ENCODE measurements at places on chromosomes 2 and 18.

GRCh38 chr2:187313831-187314230 is 134.2 kb downstream of the CALCRL start:
- no peak for DNase-seq

GRCh38 chr2:96287273-96287856 is 18.0 kb downstream of the SNRNP200 start:
- no peak for DNase-seq

- DNase-seq, result no peak
Measured at GRCh38 chr2:48414980-48415835, 114.7 kb upstream of the STON1 start.

- DNase-seq, result no peak
Measured at GRCh38 chr2:8196316-8196715, 485.5 kb upstream of the ID2 start.

DNA sequence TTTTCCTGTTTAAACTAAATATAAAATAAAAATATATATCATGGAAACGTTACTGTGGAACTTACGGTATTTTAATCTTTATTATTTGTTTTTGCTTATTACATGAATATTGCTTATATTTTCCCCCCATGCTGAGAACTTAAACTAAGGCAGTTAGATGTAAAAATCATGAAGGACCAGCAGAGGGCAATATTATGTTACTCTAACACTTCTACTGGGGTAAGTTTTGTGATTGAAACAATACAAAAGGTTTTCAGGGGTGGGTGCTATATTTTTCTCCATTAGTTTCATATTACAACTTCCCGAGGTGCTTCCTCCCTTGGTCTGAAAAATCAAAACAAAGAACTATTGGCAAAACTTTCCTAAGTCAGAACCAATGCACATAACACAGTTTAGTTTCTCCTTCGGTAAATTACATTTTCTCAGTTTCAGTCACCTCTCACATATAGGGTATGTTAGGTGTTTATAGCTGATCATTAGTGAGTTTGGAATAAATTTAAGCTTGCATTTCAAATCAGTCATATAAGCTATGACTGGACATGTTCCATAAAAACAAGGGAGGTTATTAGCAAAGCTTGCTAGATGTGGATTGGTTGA is 54.8 kb downstream of the ZNF407 start:
- no peak for DNase-seq

- DNase-seq, result no peak
Measured at GRCh38 chr2:42675815-42676214, 88.1 kb downstream of the OXER1 start.

DNA sequence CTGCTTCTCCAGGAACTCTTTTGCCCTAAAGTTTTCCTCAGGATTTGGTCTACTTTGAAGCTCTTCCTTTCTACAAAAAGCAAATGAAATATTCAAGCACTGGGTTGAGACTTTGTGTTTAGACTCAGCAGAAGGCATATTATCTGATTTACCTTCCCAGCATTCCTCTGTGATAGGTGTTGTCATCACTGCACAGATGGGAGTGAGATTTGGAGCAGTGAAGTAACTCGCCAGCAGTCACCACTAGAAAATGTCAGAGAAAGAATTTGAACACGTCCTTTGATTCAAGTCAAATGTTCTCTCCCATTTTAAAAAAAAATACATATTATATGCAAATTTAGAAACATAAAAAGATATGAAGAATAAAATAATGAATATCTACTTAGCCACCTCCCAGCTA is 112.2 kb downstream of the DNAH6 start:
- no peak for DNase-seq

- no peak for DNase-seq
Measured at GRCh38 chr2:137261881-137262585, 496.7 kb downstream of the THSD7B start.

- DNase-seq, result peak; percentile 94
Measured at GRCh38 chr18:57434536-57435494, at the start of gene ONECUT2. ONECUT2 (plus strand) TSS chr18:57435374; CDS start chr18:57435717, 343 bp downstream.

- DNase-seq, result no peak
Measured at GRCh38 chr2:18883616-18884456, 294.5 kb upstream of the NT5C1B start.

DNA sequence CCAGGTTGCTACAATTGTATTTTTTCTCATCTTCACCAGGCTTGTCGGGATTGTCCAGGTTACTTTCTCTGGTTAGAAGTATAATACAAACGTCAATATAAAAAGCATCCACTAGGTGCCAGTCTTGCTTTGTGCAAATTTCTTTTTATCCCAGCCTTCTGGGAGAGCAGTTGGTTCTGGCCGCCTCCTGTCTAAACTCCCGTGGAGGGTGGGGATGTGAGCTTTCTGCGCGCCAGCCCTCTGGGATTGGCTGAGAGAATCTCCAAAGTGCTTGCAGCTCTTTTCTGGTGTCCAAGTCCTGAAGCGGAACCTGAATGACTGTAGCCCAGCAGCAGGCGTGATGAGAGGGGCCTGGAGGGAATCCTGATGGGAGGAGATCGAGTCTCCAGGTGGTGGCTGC is 22.4 kb upstream of the TOGARAM2 start:
- DNase-seq, result peak; percentile 73

DNA sequence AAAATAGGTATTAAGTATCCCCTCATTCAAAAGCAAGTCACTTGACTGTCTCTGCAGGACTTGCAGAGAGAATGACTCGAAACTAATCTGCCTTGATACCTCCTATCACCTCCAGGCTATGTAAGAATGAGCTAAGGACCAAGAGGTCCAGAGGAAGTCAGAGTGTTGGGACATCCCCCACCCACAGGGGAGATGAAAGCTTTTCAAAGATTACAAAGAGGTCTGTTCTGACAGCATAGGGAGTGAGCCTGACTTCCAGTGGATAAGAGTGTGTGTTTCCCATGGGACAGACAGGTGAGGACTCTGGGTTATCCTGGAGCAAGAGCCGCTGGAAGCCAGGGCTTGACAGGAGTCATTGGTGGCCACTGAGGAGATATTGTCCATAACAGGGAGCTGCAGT is 85.0 kb upstream of the TACR1 start:
- no peak for DNase-seq

DNA sequence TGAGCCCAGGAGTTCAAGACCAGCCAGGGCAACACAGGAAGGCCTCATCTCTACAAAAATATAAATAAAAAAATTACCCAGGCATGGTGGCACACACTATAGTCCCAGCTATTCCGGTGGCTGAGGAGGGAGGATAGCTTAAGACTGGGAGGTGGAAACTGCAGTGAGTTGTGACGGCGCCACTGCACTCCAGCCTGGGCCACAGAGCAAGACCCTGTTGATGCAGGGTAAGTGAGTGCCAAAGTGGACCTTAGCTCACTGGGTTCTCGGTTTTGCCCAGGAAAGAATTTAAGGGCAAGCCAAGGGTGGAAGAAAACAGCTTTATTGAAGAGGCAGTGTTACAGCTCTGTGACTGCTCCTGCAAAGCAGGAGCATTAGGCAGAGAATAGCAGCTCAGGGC is 6.9 kb upstream of the ERICH2 start:
- no peak for DNase-seq

GRCh38 chr18:55830544-55830943 is 242.6 kb upstream of the TCF4 start:
- DNase-seq, result no peak

GRCh38 chr2:134540990-134541389 is 177.8 kb downstream of the TMEM163 start:
- no peak for DNase-seq

GRCh38 chr2:27901234-27901633 is 10.7 kb downstream of the BABAM2 start:
- no peak for DNase-seq

DNA sequence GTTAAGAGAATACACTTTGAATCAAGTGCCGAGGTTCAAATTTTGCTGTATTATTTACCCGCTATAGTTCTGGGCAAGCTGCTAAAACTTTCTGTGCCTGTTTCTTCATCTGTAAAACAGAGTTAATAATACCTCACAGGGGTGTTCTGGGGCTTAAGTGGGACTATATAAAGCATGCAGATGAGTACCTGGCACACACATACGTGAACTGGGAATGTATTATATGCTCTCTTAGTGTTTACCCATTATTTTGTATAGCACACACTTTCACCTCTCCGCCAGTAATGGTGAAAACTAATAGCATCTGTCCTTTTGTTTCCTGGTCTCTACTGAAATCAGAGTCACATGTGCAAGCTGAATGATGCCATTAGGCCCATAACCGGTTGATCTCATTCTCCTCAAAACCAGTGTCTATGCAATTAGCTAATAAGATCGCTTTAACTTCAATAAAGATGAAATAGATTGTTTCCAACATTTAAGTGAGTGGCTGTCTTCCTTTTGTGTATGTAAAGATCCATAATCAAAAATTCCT is 3.8 kb upstream of the CDKL4 start:
- no peak for DNase-seq

GRCh38 chr2:112181571-112182290 is 43.5 kb downstream of the FBLN7 start:
- DNase-seq, result peak; percentile 12

DNA sequence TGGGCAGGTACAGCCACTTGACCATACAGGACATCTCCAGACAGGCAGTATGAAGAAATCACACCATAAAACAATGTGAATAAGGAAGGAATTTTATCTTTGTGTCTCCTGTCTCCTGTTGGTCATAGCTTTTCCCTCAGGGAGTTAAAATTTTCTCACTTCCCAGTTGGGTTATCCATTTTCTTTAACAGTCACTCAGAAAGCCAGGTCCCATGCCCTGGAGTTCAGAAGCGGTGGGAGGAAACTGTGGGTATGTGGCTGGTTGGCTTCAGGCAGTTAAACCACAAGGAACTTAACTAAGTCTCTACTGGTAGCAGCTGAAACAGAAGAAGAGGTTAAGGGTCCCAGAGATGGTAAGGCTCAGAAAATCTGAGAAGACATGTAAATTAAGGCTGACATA is 6.5 kb upstream of the SMAD2 start:
- no peak for DNase-seq

DNA sequence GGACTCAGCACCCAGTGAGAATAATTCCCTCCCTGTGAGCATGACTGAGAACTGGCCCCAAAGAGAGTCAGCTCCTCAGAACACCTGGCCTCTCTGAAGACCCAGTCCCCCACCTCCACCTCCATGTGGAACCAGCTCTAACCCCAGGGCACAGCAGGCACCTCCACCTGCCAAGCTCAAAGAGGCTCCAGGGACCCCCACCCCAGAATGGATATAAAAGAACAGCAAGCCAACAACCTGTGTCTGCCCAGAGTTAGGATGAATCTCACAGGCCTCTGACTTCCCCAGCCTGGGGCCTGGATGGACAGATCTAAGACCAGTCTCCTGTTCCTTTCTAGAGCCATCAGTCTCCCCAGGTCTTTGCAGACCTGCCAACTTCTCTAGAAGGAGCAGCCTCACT is 498.5 kb downstream of the EIPR1 start:
- no peak for DNase-seq

- no peak for DNase-seq
Measured at GRCh38 chr2:113255140-113256070, 23.3 kb downstream of the PAX8 start.

DNA sequence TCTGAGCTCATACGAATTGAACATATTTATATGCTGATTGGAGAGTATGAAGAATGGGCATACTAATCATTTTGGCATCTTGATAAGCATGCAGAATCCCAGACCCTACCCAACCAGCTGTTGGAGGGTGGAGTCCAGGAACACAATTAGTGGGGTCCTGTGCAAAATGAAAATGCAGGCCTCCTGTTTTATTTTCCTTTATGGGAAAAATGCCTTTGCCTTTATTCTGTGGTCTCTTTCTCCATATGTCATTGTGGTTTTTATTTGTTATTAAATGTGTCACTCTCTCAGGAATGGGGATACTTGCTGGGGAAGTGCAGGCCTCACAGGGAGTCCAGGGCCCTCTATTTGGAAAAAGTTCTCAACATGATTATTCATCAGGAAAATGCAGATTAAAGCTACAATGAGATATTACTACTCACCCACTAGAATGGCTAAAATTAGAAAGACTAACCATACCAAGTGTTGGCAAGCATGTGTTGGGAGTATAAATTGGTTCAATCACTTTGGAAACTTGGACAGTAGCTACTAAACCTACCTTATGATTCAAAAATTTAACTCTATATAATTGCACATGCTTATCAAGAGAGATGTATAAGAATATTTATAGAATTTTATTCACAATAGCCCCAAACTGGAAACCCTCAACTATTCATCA is 223.1 kb upstream of the FBXO11 start:
- DNase-seq, result no peak

DNA sequence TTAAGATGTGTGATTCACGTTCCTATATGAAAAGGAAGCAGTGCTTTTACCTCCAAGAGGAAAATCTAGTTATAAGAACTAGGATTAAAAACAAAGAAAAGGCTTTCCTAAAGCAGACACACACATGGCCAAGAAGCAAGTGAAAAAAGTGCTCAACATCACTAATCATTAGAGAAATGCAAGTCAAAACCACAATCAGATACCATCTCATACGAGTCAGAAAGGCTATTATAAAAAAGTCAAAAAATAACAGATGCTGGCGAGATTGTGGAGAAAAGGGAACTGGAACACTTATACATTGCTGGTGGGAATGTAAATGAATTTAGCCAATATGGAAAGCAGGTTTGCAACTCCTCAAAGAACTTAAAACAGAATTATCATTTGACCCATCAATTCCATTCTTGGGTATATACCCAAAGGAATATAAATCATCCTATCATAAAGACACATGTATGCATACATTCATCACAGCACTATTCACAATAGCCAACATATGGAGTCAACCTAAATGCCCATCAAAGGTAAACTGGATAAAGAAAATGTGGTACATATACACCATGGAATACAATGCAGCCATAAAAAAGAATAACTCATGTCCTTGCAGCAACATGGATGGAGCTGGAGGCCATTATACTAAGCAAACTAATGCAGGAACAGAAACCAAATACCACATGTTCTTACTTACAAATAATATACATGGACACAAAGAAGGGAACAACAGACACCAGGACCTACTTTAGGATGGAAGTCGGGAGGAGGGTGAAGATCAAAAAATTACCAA is 285.3 kb downstream of the RAD51AP2 start:
- DNase-seq, result no peak

DNA sequence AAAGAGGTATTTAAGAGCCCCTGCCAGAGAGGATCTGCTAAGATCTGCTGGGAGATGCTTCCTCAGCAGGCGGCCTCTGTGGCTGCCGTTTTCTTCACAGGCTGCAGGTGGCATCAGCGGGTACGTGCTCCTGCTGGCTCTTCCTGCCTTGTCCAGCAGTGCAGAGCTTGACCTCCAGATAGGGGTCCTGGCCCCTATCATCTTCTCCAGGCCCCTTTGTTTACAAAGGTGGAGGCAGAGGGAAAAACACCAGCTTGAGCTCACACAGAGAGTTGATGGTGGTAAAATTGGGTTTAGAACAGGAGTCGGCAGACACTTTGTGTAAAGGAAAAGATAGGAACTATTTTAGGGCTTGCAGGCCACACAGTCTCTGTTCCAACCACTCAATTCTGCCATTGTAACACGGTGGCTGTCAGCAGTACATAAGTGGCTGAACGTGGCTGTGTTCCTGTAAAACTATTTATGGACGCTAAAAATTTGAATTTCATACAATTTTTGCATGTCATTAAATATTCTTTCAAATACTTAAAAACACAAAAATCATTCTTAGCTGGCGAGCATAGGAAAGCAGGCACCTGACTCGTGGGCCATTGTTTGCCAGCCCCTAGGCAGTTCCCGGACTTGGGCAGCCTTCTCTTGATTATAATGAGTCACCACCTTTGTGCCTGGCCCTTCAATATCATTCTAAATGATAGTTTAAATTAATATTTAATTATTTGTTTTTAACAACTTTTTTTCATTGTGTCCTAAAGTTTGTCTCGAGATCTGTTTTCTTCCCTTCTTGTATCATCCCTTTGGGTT is 98.2 kb upstream of the B3GNT7 start:
- DNase-seq, result peak; percentile 34

GRCh38 chr2:227411320-227411989 is 23.7 kb upstream of the SCYGR1 start:
- no peak for DNase-seq

- DNase-seq, result peak; percentile 33
Measured at GRCh38 chr18:12656938-12657683, 796 bp downstream of the SPIRE1 start.
